NCI-H460 (cell line): ENCODE measurements at places on chromosomes 4 and X.
A peak's percentile ranks its signal among the peaks of the same experiment; 100 is the strongest.

DNA sequence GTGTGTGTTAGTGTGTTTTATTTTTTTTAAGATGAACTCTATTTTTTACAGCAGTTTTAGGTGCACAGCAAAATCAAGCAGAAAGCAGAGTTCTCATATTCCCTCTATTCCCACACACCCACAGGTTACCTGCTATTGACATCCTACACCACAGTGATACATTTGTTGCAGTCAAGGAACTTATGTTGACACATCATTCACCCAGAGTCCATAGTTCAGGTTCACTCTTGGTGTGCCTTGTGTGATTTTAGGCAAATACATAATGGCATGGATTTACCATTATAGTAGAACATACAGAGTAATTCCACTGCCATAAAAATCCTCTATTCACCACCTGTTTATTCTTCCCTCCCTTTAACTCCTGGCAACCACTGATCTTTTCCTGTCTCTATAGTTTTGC, 28.7 kb downstream of the DIAPH2 start:
- no peak for DNase-seq

- DNase-seq, result no peak
These were observed 81.6 kb downstream of the NAF1 start for GRCh38 chr4:163085085-163085484.

GRCh38 chr4:52824603-52825459, 37.3 kb upstream of the RASL11B start:
- DNase-seq, result no peak

GRCh38 chr4:12729384-12729783, 754.8 kb downstream of the RAB28 start:
- no peak for DNase-seq

GRCh38 chr4:10108818-10109783, 7.5 kb downstream of the WDR1 start:
- no peak for DNase-seq

- DNase-seq, result no peak
These were observed 31.5 kb downstream of the SEC24B start for GRCh38 chr4:109465069-109465468.

GRCh38 chr4:142961866-142962265, 115.8 kb upstream of the INPP4B start:
- DNase-seq, result no peak

DNA sequence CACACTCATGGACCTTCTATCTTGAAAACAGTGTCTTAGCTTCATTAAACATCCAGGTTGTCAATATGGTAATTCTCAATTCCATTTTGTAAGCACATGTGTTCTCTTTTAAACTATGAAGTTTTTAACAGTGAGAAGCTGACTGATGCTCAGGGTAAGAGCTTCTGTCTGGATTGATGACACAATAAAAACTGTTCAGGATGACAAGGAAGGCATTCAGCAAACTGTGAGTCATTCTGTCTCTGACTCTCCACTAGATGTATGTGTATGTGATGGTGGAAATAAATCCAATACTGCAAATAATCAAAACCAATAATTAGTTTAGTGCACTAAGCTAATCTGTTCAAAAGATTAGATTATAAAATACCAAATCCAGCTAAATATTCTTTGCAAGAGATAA, 115.3 kb upstream of the ARX start:
- DNase-seq, result no peak

DNA sequence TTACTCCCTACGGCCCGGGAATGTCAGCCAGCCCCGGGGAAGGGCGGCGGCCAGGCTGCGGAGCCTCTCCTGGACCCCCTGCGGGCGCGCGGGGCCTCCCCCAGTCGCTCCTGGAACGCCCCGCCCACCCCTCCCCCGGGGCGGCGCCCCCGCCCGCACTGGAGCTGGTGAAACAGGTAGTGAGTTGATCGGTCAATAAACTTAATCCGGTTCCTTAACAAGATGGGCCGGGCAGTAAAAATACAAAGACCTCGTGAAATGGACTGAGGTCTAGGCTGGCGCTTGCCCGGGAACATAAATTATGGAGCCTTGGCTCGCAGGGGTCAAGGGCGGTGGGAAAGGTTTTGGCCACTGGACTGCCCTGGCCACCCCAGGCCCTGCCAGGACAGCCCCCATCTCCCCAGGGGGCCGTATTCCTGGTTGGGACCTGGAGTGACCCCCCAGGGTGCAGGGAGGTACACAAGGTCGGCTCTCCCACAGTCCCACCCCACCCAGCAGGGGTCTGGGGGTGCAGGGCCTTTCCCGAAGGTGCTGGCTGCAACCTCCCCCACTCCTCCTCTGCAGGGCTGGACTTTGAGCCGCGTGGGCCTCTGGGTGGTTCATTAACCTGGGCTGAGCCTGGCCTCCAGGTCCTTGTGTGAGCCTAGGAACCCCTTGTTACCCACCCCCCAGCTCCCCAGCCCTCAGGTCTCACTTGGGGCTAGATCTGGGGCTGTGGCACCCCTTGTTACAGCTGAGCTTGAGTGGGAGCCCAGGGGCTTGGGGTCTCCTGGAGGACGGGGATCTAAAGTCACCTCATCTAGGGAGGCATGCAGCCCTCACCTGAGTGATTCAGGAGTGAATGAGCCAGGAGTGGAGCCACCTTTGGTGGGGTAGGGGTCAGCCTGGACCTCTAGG, 2.5 kb downstream of the FGFR3 start:
- DNase-seq, result no peak

- no peak for DNase-seq
These were observed 16.8 kb upstream of the IGSF1 start for GRCh38 chrX:131305926-131306325.

DNA sequence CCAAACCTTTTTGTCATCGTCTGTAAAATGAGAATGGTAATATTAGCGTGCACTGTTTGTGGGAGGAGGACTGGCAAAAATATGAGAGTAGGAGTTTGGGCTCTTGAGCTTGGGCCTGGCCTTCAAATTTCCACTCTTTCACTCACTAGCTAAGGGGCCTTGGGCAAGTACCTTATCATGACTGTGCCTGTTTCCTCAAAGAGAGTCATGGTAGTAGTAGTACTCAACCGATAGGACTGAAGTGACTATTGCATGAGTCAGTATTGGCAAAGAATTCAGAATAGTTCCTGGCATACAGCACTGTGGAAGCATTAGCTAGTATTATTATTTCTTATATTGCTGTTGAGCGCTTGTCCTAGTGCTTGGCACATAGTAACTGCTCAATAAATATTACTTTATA, 16.0 kb upstream of the RBM3 start:
- DNase-seq, result no peak

DNA sequence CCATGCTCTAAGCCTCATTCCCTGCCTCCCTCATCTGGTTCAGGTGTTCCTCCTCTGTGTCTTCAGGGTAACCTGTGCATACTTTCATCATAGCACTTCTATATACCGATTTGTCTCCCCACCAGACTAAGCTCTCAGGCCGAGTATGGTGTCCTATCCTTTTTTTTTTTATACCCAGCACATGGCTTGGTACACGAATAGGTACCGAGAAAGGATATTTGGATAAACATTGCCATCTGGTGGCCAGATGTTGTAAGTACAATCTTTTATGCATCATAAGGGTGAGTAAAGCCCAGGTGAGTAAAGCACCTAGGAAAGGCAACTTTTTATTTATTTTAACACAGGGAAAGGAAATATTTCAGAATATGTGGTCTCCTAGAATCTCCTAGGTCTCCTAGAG, 68.4 kb downstream of the MID2 start:
- DNase-seq, result peak; percentile 65

DNA sequence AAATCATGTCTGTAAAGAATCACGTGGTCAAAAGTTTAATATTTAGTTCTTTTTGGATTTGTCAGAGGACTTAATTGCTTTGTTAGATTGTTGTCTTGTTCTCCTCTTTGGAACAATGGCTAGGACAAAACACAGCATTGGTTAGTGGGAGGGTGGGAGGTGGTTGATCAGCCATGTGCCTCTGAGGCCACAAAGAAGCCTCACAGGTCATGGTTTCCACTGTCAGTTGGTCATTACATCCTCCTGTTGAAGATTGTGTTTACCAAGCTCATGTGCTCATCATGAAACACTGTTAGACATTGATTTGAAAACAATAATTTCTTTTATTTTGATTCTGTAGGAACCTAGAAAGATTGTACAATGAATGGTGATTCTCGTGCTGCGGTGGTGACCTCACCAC, 31.9 kb downstream of the ADD1 start:
- no peak for DNase-seq

- DNase-seq, result no peak
These were observed 17.6 kb upstream of the CCNI start for GRCh38 chr4:77093401-77093800.

GRCh38 chrX:155215443-155216178, 649 bp upstream of the VBP1 start:
- no peak for DNase-seq

- no peak for DNase-seq
These were observed 125.0 kb downstream of the TBX22 start for GRCh38 chrX:80139564-80139963.

DNA sequence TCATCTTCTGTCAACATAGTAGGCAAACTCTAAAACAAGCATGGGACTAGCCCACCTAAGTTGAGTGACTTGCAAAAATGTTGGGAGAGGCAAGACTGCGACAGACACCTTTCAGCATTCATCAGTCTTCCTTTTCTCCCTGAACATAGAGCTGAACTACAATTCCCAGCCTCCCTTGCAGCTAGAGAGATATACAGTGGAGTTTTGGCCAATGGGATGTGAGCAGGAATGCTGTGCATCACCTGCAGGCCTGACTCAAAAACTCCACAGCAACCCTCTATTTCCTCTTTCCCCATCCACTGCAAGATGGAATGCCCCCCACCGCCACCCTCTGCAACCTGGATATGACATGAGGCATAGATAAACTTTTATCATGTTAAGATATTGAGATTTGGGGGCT, 66.5 kb downstream of the PDHA1 start:
- DNase-seq, result no peak

GRCh38 chr4:117063961-117064696, 21.2 kb downstream of the TRAM1L1 start:
- no peak for DNase-seq

DNA sequence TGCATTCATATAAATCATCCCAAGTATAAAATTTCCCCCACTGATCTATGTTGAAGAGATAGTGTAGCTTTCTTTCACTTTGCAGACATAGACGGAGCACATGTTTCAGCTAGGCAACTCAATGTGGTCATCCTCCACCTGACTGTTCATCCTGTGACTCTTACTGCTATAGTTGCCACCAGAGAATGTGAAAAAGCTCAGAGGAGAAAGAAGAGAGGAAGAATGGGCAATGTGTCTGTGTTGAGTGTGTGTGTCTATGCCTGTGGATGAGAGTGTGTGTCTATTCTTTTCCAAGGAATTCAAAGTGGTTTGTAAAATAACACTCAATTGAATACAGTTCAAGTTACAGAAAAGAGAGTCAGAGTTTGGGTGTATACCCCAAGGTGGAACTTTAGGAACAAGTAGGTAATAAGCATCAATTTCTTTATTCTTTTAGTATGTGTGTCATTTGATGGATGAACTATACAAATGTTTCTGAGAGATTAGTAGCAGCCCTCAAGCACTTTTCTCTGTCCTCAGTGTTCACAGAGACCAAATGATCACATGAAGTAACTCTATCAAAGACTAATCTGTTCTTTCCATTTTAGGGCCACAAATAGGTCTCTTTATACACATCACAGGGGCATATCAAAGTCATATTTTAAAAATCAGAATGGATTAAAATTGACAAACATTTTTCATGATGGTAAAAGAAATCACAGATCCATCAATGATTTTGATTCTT, 2.3 kb downstream of the SNCA start:
- no peak for DNase-seq

- DNase-seq, result no peak
These were observed 15.9 kb downstream of the PPARGC1A start for GRCh38 chr4:23873717-23874535.

DNA sequence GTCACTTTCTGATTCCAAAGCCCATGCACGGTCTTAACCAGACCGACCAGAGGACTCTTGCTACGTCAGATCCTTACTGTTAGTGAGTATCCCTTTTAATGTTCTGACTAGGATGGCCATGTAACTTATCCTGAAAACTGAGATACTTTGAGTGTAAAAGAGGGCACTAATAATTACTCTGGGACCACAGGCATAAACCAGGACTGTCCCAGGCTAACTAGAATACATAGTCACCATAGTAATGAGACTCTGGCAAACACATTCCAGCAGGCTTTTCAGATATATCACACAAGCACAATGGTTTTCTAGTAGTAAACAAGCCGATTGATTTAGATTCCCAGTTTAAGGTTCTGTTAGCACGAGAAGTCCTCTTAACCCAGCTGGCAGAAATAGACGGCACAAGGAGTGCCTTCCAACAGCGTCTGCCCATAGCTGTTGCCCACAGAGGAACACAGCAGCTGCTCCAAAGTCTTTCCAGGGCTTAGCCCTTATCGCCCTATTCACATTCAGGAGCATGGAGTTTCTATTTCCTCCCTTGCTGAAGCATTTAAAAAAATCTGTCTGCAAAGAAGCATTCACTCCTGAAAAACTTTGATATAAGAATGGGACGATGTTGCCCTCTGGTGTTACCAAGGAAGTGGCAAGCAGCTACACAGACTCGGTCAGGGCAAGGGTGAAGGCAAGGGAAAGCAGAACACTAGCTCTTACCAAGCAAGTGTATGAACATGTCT, 92.4 kb downstream of the CXCL13 start:
- DNase-seq, result peak; percentile 25

GRCh38 chr4:90958256-90958895, 831.2 kb downstream of the CCSER1 start:
- DNase-seq, result no peak

GRCh38 chrX:103467887-103468286, 51.4 kb downstream of the RAB40A start:
- no peak for DNase-seq

- DNase-seq, result peak; percentile 68
These were observed 121.7 kb upstream of the DIPK2B start for GRCh38 chrX:45322382-45322781.

DNA sequence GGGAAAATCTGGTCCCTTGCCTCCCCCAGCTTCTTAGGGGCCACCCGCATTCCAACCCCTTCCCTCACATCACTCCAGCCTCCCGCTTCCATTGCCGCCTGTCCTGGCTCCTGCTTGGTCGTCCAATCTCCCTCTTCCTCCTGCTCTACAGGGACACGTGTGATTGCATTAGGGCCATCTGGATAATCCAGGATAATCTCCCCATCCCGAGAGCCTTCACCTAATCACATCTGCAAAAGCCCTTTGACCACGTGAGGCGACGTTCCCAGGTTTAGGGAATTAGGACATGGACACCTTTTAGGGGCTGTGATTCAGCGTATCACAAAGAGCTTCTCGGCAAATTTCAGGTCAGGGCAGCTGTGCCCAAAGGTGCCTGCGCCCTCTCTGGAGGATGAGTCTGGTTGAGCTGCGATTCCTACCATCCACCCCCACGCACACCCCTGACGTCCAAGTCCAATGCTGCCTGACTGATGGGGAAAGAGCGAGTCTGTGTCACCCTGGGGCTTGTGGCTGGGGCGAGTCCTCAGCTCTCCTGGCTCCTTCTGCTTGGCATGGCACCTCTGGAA, 104.6 kb downstream of the PSAPL1 start:
- no peak for DNase-seq

- peak; percentile 30 for DNase-seq
These were observed 1.2 kb downstream of the GABRB1 start for GRCh38 chr4:47032405-47033106.

GRCh38 chrX:118714521-118714920, 12.9 kb upstream of the IL13RA1 start:
- no peak for DNase-seq
